ENCODE measurements at places on chromosomes 16 and 17.

- no peak for DNase-seq
Observed at GRCh38 chr16:23466162-23466885, 13.3 kb upstream of the COG7 start.

DNA sequence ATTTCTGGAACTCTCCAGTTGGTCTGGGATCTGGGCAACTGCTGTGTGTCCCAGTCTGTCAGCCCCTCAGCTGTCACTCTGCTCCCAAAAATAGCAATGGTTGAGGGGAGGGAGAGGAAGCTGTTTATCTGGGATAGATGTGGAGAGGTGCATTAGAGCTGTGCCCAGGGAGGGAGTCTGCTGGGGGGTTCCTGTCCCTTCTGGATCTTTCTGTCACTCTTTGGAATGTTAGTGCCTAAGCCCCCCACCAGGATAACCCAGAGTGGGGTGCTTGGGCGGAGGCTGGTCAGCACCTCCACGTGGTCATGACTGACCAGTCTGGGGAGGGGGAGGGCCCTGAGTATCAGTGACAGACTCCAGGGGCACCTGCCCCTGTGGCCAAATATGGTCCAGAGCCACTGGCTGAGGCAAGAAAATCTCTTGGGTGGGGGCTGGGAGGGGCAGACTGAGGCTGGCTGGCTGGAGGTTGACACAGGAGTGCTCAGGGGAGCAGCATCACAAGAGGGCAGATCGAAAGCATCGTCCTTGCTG, at the start of gene UNC45B:
TSS of gene UNC45B (plus strand) at position 443 of the 531 bp plus-strand sequence. CDS start 447 bp downstream, outside the sequence.
- no peak for DNase-seq

DNA sequence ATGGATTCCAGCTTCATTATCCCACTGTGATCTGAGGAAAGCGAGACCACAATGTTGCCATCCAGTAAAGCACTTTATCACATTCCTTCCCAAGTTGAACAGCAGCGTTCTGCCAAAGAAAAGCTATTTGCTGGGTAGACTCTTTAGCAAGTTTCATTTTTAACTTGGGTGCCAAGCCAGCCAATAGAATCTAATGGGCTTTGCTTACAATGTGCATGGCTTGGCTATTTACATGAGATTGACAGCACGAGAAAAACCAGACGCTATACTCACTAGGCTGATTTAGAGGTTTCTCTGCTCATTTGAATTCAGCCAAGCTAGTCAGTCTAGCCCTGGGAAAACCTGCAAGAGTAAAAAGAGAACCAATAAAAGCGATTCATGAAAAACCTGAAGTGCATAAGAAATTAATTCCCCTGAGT, 108.9 kb downstream of the CDH13 start:
- no peak for DNase-seq

DNA sequence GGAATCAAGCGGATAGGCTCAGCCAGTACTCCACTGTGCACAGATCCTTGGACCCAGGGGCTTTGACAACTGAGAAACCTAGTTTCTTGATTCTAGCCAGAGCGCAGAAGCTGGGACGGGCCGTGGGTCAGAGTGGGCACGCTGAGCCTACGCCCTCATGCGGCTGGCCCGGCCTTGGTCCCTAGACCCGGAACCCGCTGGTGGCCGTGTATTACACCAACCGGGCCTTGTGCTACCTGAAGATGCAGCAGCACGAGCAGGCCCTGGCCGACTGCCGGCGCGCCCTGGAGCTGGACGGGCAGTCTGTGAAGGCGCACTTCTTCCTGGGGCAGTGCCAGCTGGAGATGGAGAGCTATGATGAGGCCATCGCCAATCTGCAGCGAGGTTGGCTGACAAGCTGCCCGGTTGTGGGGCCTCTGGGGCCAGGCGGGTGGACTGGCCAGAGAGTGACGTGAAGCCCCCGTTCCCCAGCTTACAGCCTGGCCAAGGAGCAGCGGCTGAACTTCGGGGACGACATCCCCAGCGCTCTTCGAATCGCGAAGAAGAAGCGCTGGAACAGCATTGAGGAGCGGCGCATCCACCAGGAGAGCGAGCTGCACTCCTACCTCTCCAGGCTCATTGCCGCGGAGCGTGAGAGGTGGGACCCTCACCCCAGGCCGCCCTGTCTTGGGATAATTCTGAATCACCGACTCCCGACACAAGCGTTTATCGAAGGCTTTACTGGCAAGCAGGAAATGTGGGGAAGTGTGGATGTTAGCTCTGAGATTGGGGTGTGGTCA, 946 bp downstream of the STUB1 start:
- no peak for DNase-seq

All from stimulated activated CD8-positive, alpha-beta memory T cell treated with anti-CD3 and anti-CD28 coated beads, Interleukin-2, amount 100 ng/mL, for 1 hour (primary cell).